Activated CD4-positive, alpha-beta T cell treated with anti-CD3 and anti-CD28 coated beads, Interleukin-2, amount 10 ng/mL, durations not matched to agents 24 days and 14 days (primary cell): ENCODE measurements at places on chromosomes 11 and 22. TPM values are rescaled to one million over a fixed set of nuclear protein-coding genes. Genes with fewer than 3 reads are reported as not detected.

The PIH1D2 gene
- total RNA-seq, result 0.21 and 0.59 TPM in 2 replicates

The OR6A2 gene
- 0.35 and 0.50 TPM in 2 replicates for total RNA-seq

The SLC22A9 gene
- not detected in 2 replicates for total RNA-seq

The CCDC116 gene
- 0.40 and 0.51 TPM in 2 replicates for total RNA-seq

The POGLUT3 gene
- total RNA-seq, result 8.1 and 8.6 TPM in 2 replicates

The PRODH gene
- 0.83 and 0.98 TPM in 2 replicates for total RNA-seq

The FREY1 gene
- 1.8 and 2.0 TPM in 2 replicates for total RNA-seq

The MAJIN gene
- total RNA-seq, result 0.71 TPM in 1 of 2 replicates, not detected in the other

The RASL10A gene
- total RNA-seq, result 0.30 and 0.64 TPM in 2 replicates

DNA sequence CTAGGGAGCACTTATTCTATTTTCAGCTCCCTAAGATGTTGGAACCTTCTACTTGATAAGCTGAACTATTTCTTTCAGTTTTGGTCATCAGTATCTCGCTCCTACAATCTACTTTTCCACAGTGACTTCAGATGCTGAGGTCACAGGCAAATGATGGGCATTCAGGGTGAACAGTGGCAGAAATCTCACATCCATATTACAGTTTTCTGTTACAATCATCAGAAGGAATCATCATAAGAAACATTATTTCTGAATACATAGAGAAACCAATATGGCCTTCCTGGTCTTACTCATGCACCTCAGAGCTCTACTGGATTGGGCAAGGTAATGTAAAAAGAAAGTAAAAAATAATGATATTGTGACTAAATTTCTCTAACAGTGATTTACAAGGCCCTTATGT is 39.4 kb upstream of the DDI1 start:
- no peaks in the 10 kb centered on the region for H3K36me3 ChIP-seq
- no peaks in the 10 kb centered on the region for H3K27me3 ChIP-seq
- DNase-seq, result no peak
- H3K4me1 ChIP-seq, result no peaks in the 10 kb centered on the region

DNA sequence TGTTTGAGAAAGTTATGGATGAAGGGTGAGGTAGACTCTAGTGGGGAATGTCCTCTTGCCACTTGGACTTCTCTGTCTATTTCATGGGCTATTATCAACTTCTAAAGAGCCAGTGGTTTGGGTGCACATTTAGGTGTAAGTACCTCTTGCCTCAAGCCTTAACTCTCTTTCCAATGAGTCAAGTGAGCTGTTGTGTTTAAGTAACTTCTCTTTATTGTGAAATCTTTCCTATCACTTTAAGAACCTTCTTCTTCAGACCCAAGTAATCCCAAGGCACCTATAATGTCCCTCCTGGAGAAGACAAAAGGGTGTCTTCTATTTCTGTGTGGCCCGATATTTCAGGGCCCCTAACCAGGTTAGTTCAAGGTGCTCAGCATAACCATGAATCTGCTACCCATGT is 90.5 kb upstream of the VPREB1 start:
- peaks cover 35% of the 10 kb centered on the region for H3K27me3 ChIP-seq
- H3K4me1 ChIP-seq, result peaks cover 3% of the 10 kb centered on the region
- no peak for DNase-seq
- no peak overlapping the region for H3K4me3 ChIP-seq
- no peaks in the 10 kb centered on the region for H3K36me3 ChIP-seq

GRCh38 chr11:64569300-64569970 is 21.6 kb upstream of the SLC22A12 start:
- H3K36me3 ChIP-seq, result no peaks in the 10 kb centered on the region
- peaks cover 6% of the 10 kb centered on the region for H3K27me3 ChIP-seq
- no peak overlapping the region for H3K4me3 ChIP-seq
- H3K27ac ChIP-seq, result no peak overlapping the region
- DNase-seq, result no peak
- H3K4me1 ChIP-seq, result peaks cover 6% of the 10 kb centered on the region

DNA sequence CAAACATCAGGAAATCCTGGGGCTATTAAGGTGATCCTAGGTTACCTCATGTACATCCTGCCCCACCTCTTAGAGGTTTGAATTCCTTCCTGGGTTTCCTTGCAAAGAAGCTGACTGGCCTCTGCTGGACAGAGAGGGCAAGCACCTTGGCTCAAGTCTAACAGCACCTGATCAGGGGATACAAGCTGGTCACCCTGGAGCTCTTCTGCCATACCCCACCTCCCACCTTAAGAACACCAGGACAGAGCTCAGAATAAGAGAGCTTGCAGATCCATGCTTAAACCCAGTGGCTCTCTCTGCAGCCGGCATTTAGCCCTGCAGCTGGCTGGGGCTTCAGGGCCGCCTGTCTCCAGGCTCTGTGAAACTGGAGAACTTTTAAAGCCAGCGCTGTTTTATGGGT is 386.6 kb upstream of the NARS2 start:
- H3K4me3 ChIP-seq, result no peak overlapping the region
- no peak for DNase-seq
- no peaks in the 10 kb centered on the region for H3K36me3 ChIP-seq
- peaks cover 30% of the 10 kb centered on the region for H3K27me3 ChIP-seq
- H3K27ac ChIP-seq, result no peak overlapping the region

GRCh38 chr22:19890502-19891316 is 36.0 kb upstream of the GNB1L start:
- H3K4me1 ChIP-seq, result peaks cover 42% of the 10 kb centered on the region
- H3K27me3 ChIP-seq, result no peaks in the 10 kb centered on the region
- peaks cover 5% of the 10 kb centered on the region for H3K36me3 ChIP-seq
- peak overlapping the region; percentile 80 for H3K4me3 ChIP-seq
- peak overlapping the region; percentile 94 for H3K27ac ChIP-seq
- no peak for DNase-seq

DNA sequence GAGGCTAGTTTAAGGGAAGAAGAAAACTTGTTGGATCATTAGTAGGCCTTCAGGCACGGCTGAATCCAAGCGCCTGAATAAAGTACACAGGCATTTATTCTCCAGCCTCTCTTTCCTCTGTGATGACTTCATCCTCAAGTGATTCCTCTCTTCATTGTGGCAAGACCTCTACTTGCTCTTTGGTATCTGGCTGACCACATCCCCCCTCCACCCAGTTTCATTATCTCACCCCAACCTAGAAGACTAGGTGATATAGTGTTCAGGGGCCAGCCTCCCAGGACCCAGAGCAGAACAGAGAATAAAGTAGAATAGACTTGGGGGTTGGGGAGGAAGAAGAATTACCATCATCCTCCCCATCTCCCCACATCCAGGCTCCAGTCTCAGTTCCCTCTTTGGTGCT is 189.3 kb downstream of the MIAT start:
- H3K4me3 ChIP-seq, result no peak overlapping the region
- H3K27me3 ChIP-seq, result no peaks in the 10 kb centered on the region
- H3K27ac ChIP-seq, result no peak overlapping the region
- H3K36me3 ChIP-seq, result no peaks in the 10 kb centered on the region
- H3K4me1 ChIP-seq, result peaks cover 6% of the 10 kb centered on the region

- no peak for DNase-seq
- no peak overlapping the region for H3K27ac ChIP-seq
- H3K4me1 ChIP-seq, result no peaks in the 10 kb centered on the region
- H3K4me3 ChIP-seq, result no peak overlapping the region
- peaks cover 21% of the 10 kb centered on the region for H3K36me3 ChIP-seq
Measured at GRCh38 chr11:123630126-123630608, 24.3 kb downstream of the SCN3B start.

GRCh38 chr11:47964546-47964945 is 15.8 kb upstream of the PTPRJ start:
- no peak overlapping the region for H3K27ac ChIP-seq
- peaks cover 2% of the 10 kb centered on the region for H3K4me1 ChIP-seq
- H3K36me3 ChIP-seq, result no peaks in the 10 kb centered on the region
- H3K27me3 ChIP-seq, result no peaks in the 10 kb centered on the region

GRCh38 chr11:15941206-15941770 is 415.1 kb downstream of the SOX6 start:
- H3K4me3 ChIP-seq, result no peak overlapping the region
- H3K27ac ChIP-seq, result no peak overlapping the region
- H3K4me1 ChIP-seq, result no peaks in the 10 kb centered on the region
- no peaks in the 10 kb centered on the region for H3K27me3 ChIP-seq
- H3K36me3 ChIP-seq, result no peaks in the 10 kb centered on the region

GRCh38 chr11:74957937-74958629 is 9.0 kb downstream of the SPCS2 start:
- H3K27me3 ChIP-seq, result no peaks in the 10 kb centered on the region
- peaks cover 43% of the 10 kb centered on the region for H3K36me3 ChIP-seq
- peaks cover 46% of the 10 kb centered on the region for H3K4me1 ChIP-seq
- DNase-seq, result no peak
- H3K27ac ChIP-seq, result no peak overlapping the region

- peak; percentile 64 for DNase-seq
- peaks cover 72% of the 10 kb centered on the region for H3K4me1 ChIP-seq
- H3K27me3 ChIP-seq, result no peaks in the 10 kb centered on the region
- H3K4me3 ChIP-seq, result peak overlapping the region; percentile 94
Measured at GRCh38 chr11:12198251-12199222, 88.1 kb downstream of the MICAL2 start.

DNA sequence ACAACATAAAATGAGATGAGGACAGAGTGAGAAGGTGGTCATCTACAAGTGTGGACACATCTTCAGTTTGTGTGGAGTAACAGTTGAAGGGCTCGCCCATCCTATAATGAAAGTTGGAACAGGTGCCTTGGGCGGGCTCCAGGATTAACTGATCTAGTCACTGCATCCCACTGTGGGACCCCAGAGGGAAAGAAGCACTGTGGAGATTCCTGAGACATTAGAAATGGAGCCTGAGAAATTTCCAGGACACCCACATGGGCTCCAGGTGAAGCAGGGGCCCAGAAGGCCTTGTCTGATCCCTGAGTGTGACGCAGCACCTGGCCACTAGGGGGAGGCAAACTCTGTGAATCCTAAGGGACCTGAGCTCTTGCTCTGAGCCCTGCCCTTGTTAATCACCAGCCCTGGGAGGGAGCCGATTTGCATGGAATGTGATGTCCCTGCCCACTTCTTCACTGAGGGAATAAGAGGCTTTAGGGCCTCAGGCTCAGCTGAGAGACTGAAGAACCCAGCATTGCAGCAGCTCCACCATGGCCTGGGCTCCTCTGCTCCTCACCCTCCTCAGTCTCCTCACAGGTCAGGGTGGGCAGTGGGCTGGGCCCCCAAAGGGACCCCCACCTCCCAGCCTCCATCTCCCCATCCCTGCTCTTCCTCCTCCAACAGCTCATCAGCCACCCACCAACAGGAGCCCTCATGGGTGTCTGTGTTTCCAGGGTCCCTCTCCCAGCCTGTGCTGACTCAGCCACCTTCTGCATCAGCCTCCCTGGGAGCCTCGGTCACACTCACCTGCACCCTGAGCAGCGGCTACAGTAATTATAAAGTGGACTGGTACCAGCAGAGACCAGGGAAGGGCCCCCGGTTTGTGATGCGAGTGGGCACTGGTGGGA is 98.4 kb downstream of the VPREB1 start:
- peaks cover 28% of the 10 kb centered on the region for H3K27me3 ChIP-seq
- H3K36me3 ChIP-seq, result no peaks in the 10 kb centered on the region
- H3K4me3 ChIP-seq, result no peak overlapping the region

DNA sequence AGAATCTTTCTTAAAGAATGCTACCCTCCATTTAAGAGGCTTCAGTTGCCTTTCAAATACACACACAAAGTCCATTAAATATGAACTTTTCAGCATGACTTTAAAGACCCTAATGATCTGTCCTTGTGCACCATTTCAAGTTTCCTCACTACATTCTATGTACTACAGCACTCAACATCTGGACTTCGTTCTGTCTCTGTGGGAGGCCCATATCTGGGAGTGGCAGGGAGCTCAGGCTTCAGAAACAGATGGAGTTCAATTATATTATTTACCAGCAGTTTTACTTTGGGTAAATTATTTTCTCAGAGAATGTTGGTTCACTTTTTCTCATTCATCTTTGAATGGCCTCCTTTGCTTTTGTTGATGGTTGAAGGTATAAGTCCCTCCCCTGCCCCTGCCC is 67.4 kb downstream of the ANO3 start:
- H3K27ac ChIP-seq, result no peak overlapping the region
- H3K4me3 ChIP-seq, result no peak overlapping the region
- H3K27me3 ChIP-seq, result no peaks in the 10 kb centered on the region
- no peaks in the 10 kb centered on the region for H3K36me3 ChIP-seq

GRCh38 chr22:40250608-40251007 is 72.9 kb downstream of the TNRC6B start:
- H3K27me3 ChIP-seq, result no peaks in the 10 kb centered on the region
- H3K27ac ChIP-seq, result peak overlapping the region; percentile 59
- peaks cover 30% of the 10 kb centered on the region for H3K36me3 ChIP-seq
- DNase-seq, result no peak

DNA sequence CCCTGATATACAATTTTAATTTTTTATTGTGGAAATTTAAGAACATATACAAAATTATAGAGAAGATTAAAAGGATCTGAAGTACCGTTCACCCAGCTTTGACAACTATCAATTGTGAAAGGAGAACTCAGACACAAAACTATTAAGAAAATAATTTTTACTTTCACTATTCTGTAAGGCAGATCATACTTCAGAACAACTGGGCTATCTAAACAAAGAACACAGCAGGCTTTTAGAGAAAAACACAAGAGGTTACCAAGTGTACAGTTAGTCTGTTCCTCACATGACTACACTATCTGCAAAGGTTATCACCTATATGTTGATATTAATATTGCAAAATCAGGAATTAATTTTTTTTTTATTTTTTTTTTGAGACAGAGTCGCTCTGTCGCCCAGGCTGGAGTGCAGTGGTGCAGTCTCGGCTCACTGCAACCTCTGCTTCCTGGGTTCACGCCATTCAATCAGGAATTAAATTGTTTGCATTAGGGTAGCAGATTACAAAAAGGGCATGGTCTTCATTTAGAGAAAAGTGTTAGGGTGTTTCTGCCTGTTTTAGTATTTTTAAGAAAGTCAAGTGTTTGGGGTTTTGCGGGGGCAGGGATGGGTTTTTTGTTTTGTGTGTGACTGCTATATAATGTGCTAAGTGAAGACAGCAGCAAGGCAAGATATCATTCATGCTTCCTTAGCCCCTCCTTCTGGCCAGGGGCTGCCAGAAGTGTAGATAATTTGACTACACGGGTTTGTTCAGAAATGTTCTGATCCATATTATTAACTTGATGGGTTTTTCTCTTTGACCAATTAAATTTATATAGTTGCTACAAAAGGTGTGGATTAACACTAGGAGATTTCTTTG is 27.6 kb upstream of the SIK2 start:
- peak overlapping the region; percentile 14 for H3K4me3 ChIP-seq
- H3K4me1 ChIP-seq, result peaks cover 3% of the 10 kb centered on the region
- H3K36me3 ChIP-seq, result no peaks in the 10 kb centered on the region
- DNase-seq, result no peak
